ENCODE measurements at places on chromosomes 11 and 22. TPM values are rescaled to one million over a fixed set of nuclear protein-coding genes. Genes with fewer than 3 reads are reported as not detected.
A peak's percentile ranks its signal among the peaks of the same experiment; 100 is the strongest.

Gene TH
- not detected for total RNA-seq

DNA sequence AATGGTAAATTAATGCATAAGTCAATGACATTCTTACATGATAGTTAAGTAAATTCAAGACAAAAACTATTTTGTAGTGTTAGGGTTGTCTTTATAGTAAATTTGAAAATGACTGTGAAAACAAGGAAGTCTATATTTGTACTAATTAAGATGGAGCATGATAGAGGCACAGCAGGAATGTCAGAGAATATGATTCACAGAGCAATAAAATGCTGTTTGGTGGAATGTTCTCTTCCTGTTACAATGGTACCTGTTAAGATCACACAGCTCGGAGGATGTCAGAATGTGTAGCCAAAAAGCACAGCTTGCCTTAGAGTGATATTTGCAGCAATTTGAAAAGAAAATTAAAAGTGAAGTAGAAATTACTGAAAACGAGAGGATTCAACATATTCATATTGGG is 2339.7 kb upstream of the RAG2 start:
- no peaks in the 10 kb centered on the region for H3K4me1 ChIP-seq
- H3K27me3 ChIP-seq = no peaks in the 10 kb centered on the region
- no peak overlapping the region for H3K27ac ChIP-seq

DNA sequence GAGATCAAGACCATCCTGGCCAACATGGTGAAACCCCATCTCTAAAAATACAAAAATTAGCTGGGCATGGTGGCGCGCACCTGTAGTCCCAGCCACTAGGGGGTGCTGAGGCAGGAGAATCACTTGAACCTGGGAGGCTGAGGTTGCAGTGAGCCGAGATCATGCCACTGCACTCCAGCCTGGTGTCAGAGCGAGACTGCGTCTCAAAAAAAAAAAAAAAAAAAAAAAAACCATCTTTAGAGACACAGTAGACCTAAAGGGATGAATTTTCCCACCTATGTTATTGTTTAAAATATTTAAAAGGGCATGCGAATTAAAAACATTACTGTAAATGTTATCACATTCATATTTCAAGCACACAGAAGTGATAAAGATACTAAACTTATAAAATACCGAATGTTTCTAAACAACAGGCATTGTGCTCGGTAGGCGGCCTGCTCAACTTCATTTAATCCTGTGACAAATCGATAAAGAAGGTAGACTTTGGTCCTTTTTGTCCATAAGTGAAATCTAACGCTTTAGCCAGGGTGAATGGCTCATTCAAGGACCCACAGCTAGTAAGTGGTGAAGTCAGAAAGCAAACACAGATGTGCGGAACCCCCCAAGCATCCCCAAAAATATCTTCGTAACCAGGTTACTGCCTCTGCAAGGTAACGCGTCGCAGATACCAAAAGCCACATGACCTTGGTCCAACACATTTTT is 16.1 kb downstream of the NCAPD3 start:
- H3K27me3 ChIP-seq = no peaks in the 10 kb centered on the region
- no peak for DNase-seq
- peaks cover 19% of the 10 kb centered on the region for H3K36me3 ChIP-seq
- H3K27ac ChIP-seq = no peak overlapping the region
- H3K4me3 ChIP-seq = no peak overlapping the region
- H3K4me1 ChIP-seq = no peaks in the 10 kb centered on the region

Gene KCNJ4
- total RNA-seq = not detected

- H3K4me1 ChIP-seq = peaks cover 34% of the 10 kb centered on the region
- no peak for DNase-seq
- no peak overlapping the region for H3K27ac ChIP-seq
Observed at GRCh38 chr11:92249156-92249753, 24.6 kb downstream of the FAT3 start.

Gene POTEH
- total RNA-seq = not detected

Gene PVALB
- not detected for total RNA-seq

Gene MUC6
- total RNA-seq = 13.1 TPM

DNA sequence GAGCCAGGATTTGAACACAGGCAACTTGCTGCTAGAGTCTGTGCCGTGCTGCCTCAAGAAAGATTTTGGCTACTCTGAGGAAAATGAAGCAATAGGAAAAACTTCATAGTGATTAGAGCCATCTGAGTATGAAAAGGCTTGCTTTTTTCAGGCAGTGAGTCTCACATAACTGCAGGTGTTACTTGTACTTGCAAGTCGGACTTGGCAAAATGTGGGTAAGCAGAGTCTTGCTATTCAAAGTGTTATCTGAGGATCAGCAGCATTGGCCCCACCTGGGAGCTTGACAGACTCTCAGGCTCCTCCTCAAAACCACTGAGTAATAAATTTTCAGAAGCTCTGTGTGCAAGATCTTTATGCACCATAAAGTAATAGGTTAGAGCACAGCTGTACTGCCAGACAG is 18.1 kb downstream of the RNF141 start:
- H3K4me1 ChIP-seq = peaks cover 41% of the 10 kb centered on the region
- peak overlapping the region; percentile 57 for H3K27ac ChIP-seq
- H3K4me3 ChIP-seq = no peak overlapping the region
- H3K27me3 ChIP-seq = no peaks in the 10 kb centered on the region
- no peak for DNase-seq

Gene GCAT
- 3.9 TPM for total RNA-seq

DNA sequence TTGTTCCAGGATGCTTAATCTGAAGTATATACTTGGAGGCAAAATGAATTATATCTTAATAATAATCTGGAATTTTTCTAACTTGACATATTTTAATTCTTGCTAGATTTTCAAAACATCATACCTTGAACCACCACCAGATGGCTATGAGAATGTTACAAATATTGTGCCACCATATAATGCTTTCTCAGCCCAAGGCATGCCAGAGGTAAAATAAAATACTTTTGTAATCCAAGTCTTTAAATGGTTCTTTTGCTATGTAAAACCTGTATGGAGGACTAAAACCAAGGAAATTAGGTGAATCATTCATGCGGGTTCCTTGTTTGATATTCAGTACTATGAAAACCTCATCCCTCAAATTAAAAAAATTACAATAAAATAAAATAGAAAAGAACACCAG is 14.4 kb downstream of the NAALAD2 start:
- no peaks in the 10 kb centered on the region for H3K4me1 ChIP-seq
- H3K27me3 ChIP-seq = no peaks in the 10 kb centered on the region
- no peaks in the 10 kb centered on the region for H3K36me3 ChIP-seq
- no peak for DNase-seq
- H3K27ac ChIP-seq = no peak overlapping the region

Gene OR4A5
- total RNA-seq = not detected

- H3K27ac ChIP-seq = peak overlapping the region; percentile 4
- H3K27me3 ChIP-seq = no peaks in the 10 kb centered on the region
- H3K4me1 ChIP-seq = peaks cover 45% of the 10 kb centered on the region
- H3K36me3 ChIP-seq = no peaks in the 10 kb centered on the region
- no peak for DNase-seq
- peak overlapping the region; percentile 20 for H3K4me3 ChIP-seq
Observed at GRCh38 chr11:20367313-20367948, 3.9 kb downstream of the HTATIP2 start.

GRCh38 chr22:28016781-28017557 is 97.9 kb upstream of the PITPNB start:
- DNase-seq = no peak
- no peak overlapping the region for H3K4me3 ChIP-seq
- H3K27me3 ChIP-seq = no peaks in the 10 kb centered on the region
- peaks cover 5% of the 10 kb centered on the region for H3K36me3 ChIP-seq

Gene MS4A15
- total RNA-seq = not detected

DNA sequence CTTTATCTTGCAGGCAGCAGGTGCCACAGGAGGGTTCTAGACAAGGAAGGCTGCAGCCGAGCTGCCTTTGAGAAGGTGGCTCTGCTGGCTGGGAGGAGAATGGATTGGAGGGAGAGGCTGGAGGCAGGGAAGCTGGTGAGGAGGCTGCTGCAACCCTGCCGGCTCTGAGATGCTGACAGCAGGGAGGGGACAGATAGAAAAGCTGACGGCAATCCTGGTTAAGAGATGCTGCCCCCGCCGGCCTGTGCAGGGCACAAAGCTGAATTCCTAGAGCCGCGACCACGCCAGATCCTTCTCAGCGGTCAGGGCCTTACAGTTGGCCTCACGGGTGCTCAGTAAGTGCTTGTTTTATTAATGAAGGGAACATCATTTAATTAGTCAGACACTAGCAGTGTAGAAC is 105.4 kb downstream of the CACNA1I start:
- no peak for DNase-seq
- no peaks in the 10 kb centered on the region for H3K27me3 ChIP-seq
- H3K36me3 ChIP-seq = no peaks in the 10 kb centered on the region
- no peak overlapping the region for H3K4me3 ChIP-seq

- H3K4me3 ChIP-seq = no peak overlapping the region
- H3K27me3 ChIP-seq = no peaks in the 10 kb centered on the region
- no peak for DNase-seq
Observed at GRCh38 chr22:27327497-27327896, 474.1 kb downstream of the MN1 start.

- no peaks in the 10 kb centered on the region for H3K4me1 ChIP-seq
- no peaks in the 10 kb centered on the region for H3K36me3 ChIP-seq
- no peak overlapping the region for H3K4me3 ChIP-seq
- H3K27me3 ChIP-seq = no peaks in the 10 kb centered on the region
- no peak overlapping the region for H3K27ac ChIP-seq
Observed at GRCh38 chr11:75276186-75276585, 35.6 kb downstream of the TPBGL start.

DNA sequence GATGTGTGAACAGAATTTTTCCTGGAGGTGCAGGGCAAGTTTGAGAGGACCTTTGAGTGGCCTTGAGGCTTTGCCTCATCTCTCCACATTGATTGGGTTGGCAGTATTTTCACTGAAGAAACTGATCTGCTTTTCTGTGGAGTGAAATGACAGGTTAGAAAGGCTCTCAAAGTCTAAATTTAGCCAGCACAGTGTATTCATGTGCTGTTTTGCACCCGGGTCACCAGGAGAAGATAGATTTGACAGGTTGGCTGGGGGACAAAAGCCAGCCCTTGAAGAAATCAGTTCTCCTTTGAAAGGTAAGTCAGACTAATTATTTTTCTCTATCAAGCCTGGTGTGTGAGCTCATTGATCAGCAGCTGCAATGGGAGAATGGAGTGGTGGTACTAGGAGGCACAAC is 152.9 kb downstream of the DBX1 start:
- no peak overlapping the region for H3K27ac ChIP-seq
- H3K4me3 ChIP-seq = no peak overlapping the region
- peaks cover 14% of the 10 kb centered on the region for H3K36me3 ChIP-seq
- DNase-seq = no peak
- H3K27me3 ChIP-seq = no peaks in the 10 kb centered on the region
- peaks cover 14% of the 10 kb centered on the region for H3K4me1 ChIP-seq

- no peak overlapping the region for H3K4me3 ChIP-seq
- H3K27me3 ChIP-seq = no peaks in the 10 kb centered on the region
- no peak overlapping the region for H3K27ac ChIP-seq
- no peaks in the 10 kb centered on the region for H3K4me1 ChIP-seq
- no peaks in the 10 kb centered on the region for H3K36me3 ChIP-seq
Observed at GRCh38 chr11:39804271-39804670, 1655.2 kb downstream of the LRRC4C start.

- H3K36me3 ChIP-seq = no peaks in the 10 kb centered on the region
- H3K27ac ChIP-seq = peak overlapping the region; percentile 45
- peaks cover 31% of the 10 kb centered on the region for H3K4me1 ChIP-seq
- no peak for DNase-seq
Observed at GRCh38 chr11:95108159-95108611, 18.5 kb downstream of the ENDOD1 start.

DNA sequence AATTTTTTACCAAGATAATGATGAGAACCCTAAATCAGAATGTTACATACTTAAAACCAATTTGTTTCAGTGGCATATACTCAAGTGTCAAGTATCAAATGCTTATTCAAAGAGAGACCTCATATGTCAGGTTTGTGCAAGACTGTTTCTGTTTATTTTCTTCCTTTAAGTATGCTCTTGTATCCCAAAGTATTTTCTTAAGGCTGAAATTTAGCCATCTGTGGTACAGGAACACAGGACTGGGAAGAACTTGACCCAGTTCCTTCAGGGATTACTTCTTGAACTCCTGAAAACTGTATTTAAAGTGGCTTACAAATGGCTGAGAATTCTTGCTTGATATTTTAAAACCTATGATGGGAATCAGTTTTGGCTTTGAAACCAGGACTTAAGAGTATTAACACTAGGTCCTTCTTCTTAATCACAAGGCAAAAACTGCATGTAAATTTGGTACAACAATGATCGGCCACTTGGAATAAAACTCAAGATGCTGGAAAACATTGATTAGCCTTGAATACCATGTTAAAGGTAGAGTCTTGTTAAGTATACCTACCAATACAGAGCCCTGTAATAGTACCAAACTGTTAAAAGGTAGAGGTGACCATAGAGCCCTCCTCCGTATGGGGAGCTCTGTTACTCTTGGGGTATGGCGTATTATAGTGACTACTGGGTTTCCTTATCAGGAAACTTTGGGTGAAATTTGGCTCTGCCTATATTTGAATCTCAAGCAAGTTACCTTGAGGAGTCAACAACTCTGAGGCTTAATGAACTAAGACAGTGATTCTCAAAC is 95.9 kb downstream of the BLID start:
- H3K36me3 ChIP-seq = no peaks in the 10 kb centered on the region
- peaks cover 20% of the 10 kb centered on the region for H3K4me1 ChIP-seq
- no peak overlapping the region for H3K27ac ChIP-seq
- no peak overlapping the region for H3K4me3 ChIP-seq
- DNase-seq = no peak

GRCh38 chr11:12841946-12842630 is 167.0 kb upstream of the RASSF10 start:
- H3K4me1 ChIP-seq = peaks cover 20% of the 10 kb centered on the region
- H3K27me3 ChIP-seq = no peaks in the 10 kb centered on the region
- DNase-seq = no peak
- no peaks in the 10 kb centered on the region for H3K36me3 ChIP-seq

Gene RIMBP3C
- total RNA-seq = 0.14 TPM

- no peaks in the 10 kb centered on the region for H3K27me3 ChIP-seq
Observed at GRCh38 chr11:70526116-70527045, 128.1 kb downstream of the CTTN start.

Gene CRYBA4
- total RNA-seq = not detected

- no peak for DNase-seq
- H3K4me1 ChIP-seq = peaks cover 17% of the 10 kb centered on the region
- H3K27me3 ChIP-seq = no peaks in the 10 kb centered on the region
- no peak overlapping the region for H3K27ac ChIP-seq
- H3K36me3 ChIP-seq = peaks cover 50% of the 10 kb centered on the region
Observed at GRCh38 chr22:19970031-19970478, 28.4 kb upstream of the TXNRD2 start.

Gene HIC2
- total RNA-seq = 2.8 TPM

DNA sequence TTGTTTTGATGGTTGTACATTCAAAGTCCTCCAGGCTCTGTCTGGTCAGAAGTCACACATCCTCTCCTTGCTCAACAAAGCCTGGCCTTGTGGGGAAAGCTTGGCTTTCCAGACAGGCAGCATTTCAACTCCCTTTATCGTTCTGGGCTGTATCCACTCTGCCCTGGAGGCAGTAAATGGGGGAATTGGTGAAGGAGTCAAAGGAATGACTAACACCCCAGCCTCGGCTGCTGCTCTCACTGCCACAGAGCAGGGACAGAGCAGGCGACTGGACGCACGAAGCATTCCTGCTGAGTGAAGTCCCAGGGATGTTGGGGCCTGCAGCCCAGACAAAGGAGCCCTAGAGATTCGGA is 52.8 kb downstream of the WNT11 start:
- DNase-seq = no peak
- no peaks in the 10 kb centered on the region for H3K36me3 ChIP-seq
- no peak overlapping the region for H3K27ac ChIP-seq
- H3K4me3 ChIP-seq = no peak overlapping the region
- H3K4me1 ChIP-seq = no peaks in the 10 kb centered on the region
- no peaks in the 10 kb centered on the region for H3K27me3 ChIP-seq
